ENCODE measurements at places on chromosomes 6 and 20.

GRCh38 chr20:50403565-50404418, 106.4 kb upstream of the PTPN1 start:
- no peak for DNase-seq

- no peak for DNase-seq
These were observed 24.2 kb downstream of the PRDM1 start for GRCh38 chr6:106110164-106110826.

DNA sequence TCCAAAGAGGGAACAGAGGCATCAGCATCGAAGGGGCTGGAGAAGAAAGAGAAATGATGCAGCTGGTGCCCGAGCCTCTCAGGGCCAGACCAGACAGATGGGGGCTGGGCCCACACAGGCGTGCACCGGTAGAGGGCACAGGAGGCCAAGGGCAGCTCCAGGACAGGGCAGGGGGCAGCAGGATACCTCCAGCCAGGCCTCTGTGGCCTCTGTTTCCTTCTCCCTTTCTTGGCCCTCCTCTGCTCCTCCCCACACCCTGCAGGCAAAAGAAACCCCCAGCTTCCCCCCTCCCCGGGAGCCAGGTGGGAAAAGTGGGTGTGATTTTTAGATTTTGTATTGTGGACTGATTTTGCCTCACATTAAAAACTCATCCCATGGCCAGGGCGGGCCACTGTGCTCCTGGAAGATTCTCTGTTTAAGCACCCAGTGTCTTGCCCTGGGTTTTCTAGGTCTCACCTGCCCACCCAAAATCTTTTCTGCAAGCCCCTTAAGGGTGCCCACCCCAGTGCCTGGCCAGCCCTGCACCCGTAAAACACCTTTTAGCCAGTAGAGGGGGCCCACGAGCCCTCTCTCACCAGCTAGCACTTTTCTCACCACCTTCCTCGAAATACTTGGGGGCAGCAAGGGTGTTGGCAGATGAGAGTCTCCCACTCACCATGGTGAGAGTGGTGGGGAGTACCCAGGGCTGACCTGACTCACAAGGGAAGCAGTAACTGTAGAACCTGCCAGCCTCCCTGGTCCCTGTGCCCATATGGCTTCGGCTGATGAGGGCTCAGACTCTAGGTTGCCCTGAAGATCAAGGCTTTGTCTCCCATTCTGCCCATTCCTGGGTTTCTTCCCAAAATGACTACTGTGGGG, 35.7 kb upstream of the ID1 start:
- peak; percentile 37 for DNase-seq

- peak; percentile 23 for DNase-seq
These were observed 654 bp downstream of the FAM8A1 start for GRCh38 chr6:17600527-17601385.

- no peak for DNase-seq
These were observed 235.0 kb downstream of the GMPR start for GRCh38 chr6:16473184-16473907.

- DNase-seq: no peak
These were observed 1044.7 kb downstream of the GRIK2 start for GRCh38 chr6:102438171-102438570.

GRCh38 chr6:37787216-37787615, 32.3 kb upstream of the ZFAND3 start:
- DNase-seq: no peak

DNA sequence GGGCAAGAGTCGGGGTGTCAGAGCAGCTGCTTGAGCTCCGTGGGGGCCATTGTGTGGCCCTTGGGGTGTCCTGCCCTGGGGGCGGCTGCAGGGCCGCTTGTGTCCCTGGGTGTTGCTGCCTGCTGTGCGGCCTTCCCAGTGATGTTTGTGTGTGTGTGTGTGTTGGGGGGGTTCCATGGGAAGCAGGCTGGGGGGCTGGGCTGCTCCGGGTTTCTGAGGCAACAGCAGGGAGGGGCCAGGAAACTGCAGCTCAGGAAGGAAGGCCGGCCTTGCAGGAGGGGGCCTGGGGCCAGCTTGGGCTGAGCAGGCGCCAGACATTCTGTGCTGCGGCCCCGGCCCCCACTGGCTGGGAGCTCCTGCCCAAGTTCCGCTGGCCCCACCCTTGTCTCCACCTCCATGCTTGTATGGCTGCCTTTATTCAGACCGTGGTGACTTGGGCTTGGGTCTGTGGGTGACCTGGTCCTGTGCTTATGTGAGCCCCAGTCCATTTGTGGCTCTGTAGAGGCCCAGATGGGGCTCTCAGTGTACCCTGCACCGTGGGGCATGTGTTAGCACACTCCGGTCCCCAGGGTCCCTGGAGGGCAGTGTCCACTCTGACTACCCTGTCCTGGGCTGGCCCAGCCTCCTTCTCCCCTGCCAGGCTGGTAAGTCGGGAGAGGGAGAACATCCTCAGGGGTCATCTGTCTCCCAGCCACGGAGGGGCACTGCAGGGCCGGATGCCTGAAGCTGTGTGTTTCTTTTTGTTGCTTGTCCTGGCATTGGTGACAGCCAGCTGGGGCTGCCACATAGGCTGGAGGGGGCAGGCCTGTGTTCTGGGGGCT, 4.6 kb upstream of the SOX18 start:
- DNase-seq: peak; percentile 34

GRCh38 chr6:149334201-149334600, 16.7 kb downstream of the TAB2 start:
- DNase-seq: peak; percentile 48

- DNase-seq: no peak
These were observed 25.7 kb upstream of the MICB start for GRCh38 chr6:31472259-31472658.

DNA sequence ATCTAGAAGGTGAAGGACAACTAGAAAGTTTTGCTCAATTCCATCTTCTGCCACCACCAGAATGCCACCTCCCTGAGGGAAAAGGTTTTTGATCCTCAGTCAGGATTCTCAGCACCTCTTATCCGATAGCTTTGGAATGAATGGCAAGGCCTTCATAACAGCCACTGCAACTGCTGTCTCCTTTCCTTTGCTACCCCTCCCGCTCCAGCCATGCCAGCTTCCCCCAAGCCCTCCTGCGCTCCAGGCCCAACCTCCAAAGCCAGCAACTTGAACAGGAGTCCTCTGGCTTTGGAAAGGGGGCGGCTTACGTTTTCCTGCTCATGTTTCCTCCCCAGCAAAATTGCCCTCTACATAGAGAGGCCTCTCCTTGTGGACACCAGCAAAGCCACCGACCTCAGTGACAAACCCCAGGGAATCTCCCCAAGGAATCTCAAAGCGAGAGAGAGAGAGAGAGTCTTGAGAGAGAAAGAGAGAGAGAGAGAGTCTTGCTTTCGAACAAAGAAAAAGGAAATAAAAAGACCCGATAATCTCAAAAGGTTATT, 420 bp upstream of the BTN2A1 start:
- DNase-seq: no peak

DNA sequence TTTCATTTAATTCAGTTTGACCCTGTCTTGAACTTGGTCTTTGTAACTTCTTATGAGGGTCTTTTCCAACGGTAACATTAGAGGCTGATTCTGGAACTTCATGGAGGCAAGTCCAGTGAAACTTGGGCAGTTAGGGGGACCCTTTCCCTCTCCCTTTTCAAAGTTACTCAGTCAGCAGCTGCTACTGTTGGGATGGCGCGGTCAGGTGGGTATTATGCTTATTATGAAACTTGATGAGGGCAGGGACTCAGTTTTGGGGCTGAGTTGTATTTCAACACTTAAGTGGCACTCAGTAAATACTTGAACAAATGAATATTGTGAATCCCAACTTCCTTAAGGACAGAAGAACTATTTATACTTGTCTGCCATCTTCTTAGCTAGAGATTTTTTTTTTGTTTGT, 20.8 kb downstream of the TOP1 start:
- no peak for DNase-seq

GRCh38 chr6:102390541-102390940, 997.0 kb downstream of the GRIK2 start:
- no peak for DNase-seq

DNA sequence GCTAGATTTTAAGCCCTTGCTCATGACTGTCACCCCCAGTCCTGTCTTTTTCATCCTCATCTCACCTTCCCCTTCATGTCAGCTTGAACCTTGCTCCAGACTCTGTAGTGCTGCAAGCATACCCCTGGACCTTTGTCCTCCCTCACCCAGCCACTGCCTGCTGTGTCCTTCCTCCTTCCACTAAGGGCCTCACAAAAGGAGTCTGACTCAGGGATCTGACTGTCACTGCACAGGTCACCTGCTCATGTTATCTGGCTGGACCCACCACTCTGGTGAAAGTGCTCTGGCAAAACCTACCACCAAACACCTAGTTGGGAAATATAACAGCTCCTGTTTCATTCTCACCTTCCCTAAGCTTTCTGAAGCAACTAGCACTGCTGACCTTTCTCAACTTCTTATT, 151.4 kb downstream of the INSM1 start:
- DNase-seq: no peak

- DNase-seq: no peak
These were observed 159.9 kb downstream of the ASCC3 start for GRCh38 chr6:100721256-100721655.

DNA sequence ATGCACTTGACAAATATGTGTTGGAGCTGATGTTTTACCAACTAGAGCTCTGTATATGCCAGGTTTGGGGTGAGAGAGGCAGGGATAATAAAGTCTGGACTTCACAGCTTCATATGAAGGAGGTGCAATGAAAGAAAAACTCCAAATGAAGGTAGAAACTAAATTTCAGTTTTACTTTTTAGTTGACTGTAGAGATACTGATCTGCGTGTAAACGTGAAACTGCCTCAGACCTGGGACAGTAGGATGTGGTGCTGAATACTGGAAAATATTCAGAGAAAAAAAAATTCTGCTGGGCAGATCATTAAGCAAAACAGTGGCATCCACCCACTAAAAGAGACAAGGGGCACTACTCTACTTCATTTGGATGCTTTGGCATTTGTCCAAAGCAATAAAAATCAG, 94.5 kb downstream of the BACH2 start:
- DNase-seq: no peak

- DNase-seq: no peak
These were observed 65.5 kb downstream of the SMOC2 start for GRCh38 chr6:168506460-168506859.

DNA sequence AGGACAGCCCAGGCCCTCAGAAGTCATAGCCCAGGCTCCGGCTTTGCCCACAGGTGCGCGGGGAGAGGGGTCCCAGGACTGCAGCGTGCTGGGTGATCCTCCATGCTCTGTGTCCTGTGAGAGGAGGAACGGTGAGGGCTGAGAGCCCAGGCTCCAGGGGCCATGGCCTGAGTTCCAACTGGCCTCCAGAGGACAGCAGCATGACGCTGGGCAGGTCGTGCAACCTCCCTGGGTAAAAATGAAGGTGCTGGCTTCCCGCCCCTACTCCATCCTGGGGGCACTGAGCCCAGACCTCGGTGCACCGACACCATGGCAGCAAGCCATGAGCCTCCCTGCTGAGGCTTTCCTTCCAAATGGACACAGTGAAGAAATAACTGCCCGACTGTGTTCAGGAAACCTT, 305.4 kb downstream of the TAF4 start:
- no peak for DNase-seq

DNA sequence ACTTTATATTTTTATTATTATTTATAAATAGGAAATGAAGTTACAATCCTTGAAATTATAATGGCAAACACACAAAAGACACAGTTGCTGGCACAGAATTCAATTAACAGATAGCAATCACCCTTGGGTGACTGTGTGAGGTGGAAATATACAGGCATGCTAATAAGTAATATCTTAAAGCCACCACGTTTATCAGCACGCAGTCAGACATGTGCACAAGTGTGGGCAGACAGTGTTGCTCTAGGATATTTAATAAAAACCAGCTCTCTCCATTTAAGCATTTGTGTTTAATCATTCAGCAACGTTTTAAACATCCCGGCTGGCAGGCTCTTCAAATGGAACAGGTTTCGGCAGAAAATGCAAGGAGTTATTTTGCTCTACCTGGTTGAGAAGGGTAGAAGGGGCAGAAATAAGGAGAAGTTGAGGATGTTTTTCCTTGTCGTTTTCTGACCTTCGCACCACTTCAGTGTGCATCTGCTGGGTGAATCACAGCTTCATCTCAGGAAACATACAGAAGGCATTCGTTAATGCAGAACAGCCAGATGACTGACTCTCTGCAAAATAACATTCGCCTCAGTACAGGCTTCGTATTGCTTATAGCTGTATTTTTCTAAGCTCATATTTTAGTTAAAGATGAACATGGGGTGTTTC, 585.1 kb downstream of the QKI start:
- peak; percentile 15 for DNase-seq

- no peak for DNase-seq
These were observed 10.8 kb upstream of the POU3F2 start for GRCh38 chr6:98823428-98824161.

DNA sequence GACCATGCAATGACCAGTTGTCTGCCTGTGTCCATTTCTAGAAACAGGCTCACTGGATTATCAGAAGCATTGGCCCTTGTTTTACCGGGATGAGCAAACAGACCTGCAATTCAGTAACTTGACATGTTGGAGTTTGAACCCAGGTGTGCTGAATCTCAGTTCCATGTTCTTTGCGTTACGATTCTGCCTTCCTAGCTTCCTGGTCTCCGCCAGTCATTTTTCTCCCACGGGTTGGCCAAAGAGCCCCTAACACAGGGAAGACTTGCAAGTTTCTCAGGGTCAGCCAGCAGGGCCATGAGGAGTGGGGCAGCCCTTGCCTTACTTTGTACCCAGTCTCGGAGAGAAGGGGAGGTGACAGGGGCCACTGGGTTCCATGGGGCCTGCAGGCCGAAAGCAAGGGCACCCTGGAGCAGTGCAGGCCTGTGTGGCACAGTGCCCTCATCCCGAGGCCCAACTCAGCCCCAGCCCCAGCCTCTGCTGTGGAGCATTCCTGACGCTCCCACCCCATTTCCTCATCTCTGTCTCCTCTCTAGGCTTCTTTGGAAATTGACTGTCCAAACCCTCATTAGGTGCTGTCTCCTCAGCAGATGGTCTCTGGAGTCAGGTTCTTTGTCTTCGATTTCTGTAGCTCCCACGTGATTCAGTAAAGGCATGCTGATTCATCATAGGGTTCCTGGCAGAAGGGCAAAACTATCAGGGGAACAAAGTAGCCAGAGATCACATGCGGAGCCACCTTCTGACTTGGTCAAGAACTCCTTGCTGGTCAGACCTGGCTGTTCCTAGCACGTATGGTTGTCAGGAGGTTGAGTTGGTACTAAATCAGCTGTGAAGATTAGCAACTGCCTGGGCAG, 23.6 kb downstream of the CDS2 start:
- DNase-seq: no peak

DNA sequence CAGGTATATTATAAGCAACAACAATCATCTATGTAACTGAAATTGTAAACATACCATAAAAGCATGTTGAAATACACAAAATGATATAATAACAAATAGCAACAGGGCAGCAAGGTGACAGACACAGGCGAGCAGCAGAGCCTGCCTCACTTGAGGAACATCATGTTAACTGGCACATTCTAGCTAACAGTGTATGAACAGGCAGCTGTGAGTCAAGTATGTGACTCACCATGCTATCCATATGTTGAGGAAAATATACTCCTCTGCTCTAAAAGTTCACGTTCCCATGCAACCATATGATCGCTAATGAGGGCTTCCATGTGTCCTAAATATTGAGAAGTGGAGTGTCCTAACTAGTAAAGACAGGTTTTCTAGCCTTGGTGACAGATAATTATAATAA, 18.4 kb downstream of the SERAC1 start:
- DNase-seq: no peak

Measured in ACHN (cell line).